ENCODE measurements at places on chromosomes 7 and 10.

GRCh38 chr7:461117-461452 lies 58.6 kb downstream of the PDGFA start:
- DNase-seq: no peak

GRCh38 chr10:69738071-69738470 lies 63.6 kb upstream of the COL13A1 start:
- no peak for DNase-seq

DNA sequence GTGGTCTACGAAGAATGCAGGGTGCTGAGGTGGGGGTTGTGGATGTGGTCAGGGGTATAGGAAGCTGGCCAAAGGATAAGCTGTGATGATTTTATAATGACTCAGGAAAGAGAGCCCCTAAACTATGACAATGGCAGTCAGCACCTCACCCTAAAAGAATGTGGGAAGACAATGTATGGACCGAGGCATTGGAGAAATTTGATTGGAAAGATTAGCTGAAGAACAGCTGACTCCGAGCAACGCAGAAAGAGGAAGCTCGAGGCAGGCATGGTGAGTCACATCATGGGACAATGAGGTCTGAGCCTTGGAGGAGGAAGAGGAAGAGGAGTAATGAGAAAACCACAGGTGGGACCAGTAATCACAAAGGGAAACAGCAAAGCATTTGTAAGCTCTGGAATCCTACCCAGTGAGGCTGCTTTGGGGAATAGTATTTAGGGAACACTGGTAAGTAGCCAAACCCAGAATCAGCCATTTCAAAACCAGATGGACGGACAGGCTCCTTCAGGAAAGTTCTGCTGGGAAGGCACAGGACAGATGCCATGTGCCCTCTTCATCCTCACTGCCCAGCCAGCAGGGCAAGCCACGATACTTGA lies 295.4 kb downstream of the PRPF18 start:
- no peak for DNase-seq

GRCh38 chr7:85612514-85612913 lies 425.7 kb upstream of the SEMA3D start:
- no peak for DNase-seq

DNA sequence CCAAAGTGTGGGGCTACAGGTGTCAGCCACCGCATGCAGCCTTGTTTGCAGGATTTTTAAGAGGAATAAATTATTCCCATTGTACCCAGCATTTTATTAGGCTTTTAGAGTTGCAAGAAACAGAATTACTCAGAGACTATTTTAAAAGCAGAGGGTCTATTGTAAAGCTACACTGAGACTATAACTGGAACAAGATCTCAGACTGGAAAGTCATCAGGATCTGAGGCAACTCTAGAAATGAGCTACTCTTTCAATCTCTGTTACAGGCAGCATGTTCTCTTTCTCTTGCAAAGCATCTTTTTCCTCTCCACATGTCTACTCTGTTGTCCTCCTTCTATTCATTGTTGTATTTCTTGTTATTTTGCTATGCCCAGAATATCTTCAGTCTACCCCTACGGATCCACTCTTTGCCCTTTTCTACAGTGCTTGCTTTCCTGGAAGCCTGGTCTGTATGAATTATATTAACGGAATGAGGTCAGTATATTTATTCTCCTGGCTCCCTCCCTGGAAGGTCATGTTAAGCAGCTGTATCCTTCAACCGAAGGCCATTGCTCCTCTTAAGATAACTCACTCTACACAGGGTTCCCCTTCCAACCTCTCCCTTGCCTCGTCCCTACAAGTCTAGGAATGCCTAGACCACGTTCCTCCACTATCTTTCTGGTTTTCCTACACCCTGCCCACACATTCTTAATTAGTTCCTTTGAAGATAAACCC lies 27.7 kb upstream of the MICU1 start:
- DNase-seq: no peak

- DNase-seq: no peak
Measured at GRCh38 chr10:130213286-130214080, 77.3 kb downstream of the GLRX3 start.

DNA sequence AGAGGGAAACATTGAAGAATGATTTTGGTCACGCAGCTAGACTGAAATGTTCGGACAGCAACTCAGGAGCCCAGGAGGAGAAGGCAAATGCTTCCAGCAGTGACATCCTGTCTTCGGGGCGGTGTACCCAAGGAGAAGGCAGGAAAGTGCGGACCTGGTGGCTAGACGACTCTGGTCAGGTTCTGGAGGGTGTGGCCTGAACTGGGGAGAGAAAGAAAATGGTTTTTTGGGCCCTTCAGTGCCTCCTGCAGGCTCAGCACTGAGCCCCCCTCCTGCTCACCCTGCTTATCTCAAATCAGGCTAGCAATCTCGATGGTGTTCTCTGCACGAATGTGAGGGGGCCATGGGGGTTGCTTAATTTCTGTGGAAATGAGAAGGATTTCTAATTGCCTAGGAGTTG lies 26.7 kb upstream of the TARP start:
- no peak for DNase-seq

- DNase-seq: no peak
Measured at GRCh38 chr10:26952094-26952493, 91.3 kb upstream of the ABI1 start.

DNA sequence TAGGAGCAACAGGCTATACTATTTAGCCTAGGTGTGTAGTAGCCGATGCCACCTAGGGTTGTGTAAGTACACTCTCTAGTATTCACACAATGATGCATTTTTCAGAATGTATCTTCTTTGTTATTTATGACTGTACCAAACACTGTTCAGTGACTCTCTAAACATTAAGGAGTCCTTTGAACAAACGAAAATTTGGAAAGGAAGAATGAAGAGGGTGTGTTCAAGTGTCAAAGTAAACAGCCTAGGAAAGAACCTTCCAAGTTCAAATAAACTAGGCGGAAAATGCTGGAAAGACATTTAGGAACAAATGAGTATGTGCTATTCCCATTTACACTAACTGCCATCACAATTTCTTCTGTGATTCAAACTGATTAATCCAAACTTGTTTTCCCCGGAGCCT lies 142.4 kb downstream of the CHCHD3 start:
- no peak for DNase-seq

DNA sequence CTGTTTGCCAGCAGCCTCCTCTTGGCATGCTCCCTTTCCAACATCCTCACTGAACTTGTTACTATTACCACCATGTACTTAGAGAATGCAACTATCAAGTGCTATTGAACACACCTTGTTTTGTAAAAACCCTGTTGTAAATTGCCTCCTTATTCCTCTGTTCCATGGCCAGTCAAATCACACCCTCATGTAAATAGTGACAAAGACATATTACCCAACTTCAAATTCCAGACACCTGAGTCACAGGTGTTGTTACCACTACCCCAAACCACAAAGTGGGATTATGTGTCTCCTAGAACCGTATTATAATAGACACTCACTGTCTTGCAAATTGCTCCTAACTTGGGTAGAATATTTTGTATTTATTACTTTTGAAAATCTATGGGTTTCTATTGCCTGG lies 263.2 kb upstream of the C7orf33 start:
- DNase-seq: no peak

GRCh38 chr7:25522727-25523126 lies 294.4 kb upstream of the NPVF start:
- DNase-seq: no peak

DNA sequence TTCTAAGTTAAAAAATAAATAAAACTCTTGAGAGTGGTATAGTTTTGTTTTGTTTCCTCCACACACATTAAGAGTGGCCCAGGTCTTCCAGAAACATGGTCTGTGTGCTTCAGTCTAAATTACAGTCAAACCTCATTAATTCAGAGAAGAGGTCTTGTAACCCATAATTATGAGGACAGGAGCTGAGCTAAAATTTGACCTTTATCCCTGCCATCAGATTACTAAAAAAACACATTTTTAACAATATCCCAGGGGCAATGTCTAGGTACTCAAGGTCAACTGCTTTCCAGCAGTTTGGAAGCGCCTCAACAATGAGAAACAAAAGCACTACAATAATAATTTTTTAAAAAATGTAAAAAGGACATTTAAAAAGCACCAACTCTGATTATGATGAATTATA lies 184.1 kb upstream of the PFKP start:
- no peak for DNase-seq

GRCh38 chr7:39686261-39686924 lies 63.0 kb downstream of the RALA start:
- DNase-seq: no peak

DNA sequence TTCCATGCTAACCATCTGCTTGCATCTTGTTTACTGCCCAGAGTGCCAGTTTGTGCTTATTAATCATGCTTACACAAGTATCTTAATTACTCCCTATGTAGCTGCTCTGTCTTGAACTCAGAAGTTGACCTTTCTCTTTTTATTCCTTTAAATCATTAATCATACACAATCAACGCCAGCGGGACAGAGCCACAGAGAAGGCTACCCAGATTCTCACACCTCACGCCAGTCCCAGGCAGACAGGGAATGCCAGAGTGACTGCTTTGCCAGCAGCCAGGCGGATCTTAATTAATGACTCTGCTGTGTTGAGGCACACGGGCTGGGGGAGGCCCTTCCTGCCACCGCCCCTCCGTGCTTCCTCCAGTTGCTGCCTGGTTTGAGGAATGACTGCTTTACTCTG lies 229.4 kb downstream of the LRMDA start:
- peak; percentile 14 for DNase-seq

DNA sequence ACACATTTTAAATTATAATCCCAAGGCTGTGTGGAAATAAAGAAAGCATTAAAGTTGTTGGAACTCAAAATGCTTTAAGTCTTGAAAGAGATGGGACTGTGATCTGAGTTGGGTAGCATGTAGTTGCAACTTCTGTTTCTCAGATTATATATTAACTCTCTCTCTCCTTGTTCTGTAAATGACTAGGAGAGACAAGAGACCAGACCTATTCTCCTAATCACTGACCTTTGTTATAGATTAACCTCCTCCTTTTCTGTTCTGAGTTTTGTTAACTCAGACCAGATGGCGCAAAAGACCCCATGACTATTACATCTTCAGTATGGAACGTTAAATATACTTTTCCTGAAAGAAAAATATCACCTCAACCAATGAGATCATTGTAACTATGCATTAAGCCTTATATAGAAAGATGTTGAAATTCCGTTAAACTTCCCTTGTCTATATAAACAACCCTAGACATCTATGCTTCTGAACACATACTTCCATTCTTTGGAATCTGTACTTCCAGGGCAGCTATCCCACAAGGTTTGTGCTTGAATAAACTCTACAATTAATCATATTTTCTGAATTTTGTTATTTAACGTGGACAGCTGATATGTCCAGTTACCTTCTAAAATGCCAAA lies 143.5 kb upstream of the TRIM24 start:
- DNase-seq: no peak

- DNase-seq: no peak
Measured at GRCh38 chr10:21826725-21827124, 176.8 kb downstream of the DNAJC1 start.

- no peak for DNase-seq
Measured at GRCh38 chr7:96959135-96959534, 46.2 kb upstream of the DLX6 start.

- no peak for DNase-seq
Measured at GRCh38 chr10:110850099-110850498, 21.6 kb upstream of the PDCD4 start.

- no peak for DNase-seq
Measured at GRCh38 chr7:18384491-18385143, 110.9 kb upstream of the HDAC9 start.

GRCh38 chr10:96721207-96721572 lies 876 bp upstream of the PIK3AP1 start:
- DNase-seq: no peak

GRCh38 chr7:481219-481930 lies 38.3 kb downstream of the PDGFA start:
- no peak for DNase-seq

- peak; percentile 3 for DNase-seq
Measured at GRCh38 chr10:79378647-79379511, 31.6 kb downstream of the PPIF start.

GRCh38 chr10:133614830-133615580 lies 11.6 kb downstream of the FRG2B start:
- DNase-seq: no peak

- DNase-seq: no peak
Measured at GRCh38 chr10:43160921-43161255, 22.6 kb downstream of the CSGALNACT2 start.

DNA sequence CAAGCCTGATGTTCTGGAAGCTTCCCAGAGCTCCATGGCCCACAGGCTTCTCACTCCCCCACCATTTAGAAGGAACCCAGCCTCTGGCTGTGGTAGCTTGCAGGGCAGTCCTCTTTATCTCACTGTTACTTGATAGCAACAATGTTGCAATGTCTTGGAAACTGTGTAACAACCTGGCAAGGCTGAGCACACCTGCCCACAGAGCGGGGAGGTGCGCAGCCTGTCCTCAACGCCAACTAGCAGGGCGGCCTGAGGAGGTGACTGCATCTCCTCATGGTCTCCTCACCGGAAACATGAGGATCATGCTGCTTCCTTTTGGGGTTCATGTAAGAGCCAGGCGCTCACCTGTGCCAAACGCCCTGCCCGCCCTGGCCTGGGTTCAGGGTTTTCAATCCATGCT lies 43.7 kb upstream of the INSIG1 start:
- DNase-seq: no peak

- DNase-seq: no peak
Measured at GRCh38 chr10:11397980-11398580, 213.4 kb downstream of the USP6NL start.

DNA sequence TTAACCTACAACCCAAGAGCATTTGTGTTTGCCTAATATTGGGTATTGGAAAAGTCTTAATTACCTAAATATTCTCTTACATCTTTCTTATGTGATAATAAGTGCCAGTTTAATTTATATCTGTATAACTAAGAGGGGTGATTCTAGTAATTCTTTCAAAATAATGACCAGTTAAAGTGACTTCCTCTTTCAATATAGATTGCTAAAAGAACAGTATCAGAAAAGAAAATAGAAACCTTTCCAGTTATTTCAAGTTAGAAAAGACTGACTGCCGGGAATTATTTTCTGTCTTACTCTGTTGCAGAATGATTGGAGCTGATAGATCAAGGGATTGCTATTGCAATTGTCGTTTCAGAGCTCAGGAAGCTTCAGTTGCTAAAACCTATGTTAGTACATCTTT lies 525.0 kb upstream of the SEMA3D start:
- no peak for DNase-seq

GRCh38 chr10:128000471-128001362 lies 93.8 kb downstream of the PTPRE start:
- DNase-seq: no peak

DNA sequence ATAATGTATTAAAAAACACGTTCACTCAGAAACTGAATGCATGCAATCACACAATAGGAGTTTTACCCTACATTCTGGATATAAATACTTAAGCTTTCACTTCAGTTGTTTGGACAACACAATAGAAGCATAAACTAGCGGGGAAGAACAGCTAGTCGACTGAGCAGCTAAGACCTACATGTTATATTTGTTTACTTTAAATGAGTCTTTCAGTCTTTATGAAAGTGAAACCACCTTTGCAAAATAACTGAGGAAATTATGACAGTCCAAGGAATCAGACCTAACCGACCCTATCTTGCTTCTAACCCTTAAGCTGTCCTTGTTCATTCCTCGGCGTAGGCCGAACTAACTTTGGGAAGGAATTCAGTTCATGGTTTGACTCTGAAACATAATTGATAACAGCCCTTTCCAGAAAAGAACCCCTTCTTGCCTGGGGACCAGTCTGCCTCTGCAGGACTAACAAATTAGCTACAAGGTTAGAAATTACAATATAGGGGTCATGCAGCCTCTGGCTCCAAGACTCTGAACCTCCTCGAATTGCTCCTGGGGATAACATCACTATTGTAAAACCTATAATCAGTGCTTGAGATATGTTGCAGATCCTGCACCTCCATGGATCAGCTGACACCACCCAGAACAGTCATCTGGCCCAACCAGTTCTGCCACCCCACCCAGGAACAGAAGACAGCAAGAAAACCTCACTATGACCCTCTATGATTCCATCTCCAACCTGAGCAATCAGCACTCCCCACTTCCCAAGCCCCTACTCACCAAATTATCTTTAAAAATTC lies 185.1 kb upstream of the KLF6 start:
- DNase-seq: no peak

Measured in progenitor cell of endocrine pancreas (in vitro differentiated cells).